NCI-H510A (cell line): ENCODE measurements at places on chromosomes 1 and 21.

GRCh38 chr1:78284354-78284753 is 206.4 kb upstream of the PTGFR start:
- DNase-seq = no peak

DNA sequence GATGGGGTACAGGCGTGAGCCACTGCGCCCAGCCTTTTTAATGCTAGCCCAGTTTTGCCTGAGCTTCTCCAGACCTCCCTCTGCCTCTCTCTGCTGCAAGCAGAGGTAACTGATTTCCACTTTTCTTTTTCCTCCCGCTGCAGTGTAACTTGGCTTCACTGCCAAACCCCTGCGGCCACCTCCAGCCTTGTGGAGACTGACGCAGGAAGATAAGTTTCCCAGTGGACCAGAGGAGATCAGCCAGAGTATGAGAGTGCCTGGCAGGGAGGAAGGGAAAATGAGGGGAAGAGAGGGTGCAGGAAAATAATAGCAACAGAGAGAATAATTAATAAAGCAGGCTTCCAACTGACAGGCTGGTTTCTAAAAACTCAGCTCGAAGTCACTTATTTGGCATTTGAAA is 143.7 kb downstream of the PCNX2 start:
- no peak for DNase-seq

GRCh38 chr21:21969211-21969610 is 971.0 kb downstream of the NCAM2 start:
- no peak for DNase-seq

DNA sequence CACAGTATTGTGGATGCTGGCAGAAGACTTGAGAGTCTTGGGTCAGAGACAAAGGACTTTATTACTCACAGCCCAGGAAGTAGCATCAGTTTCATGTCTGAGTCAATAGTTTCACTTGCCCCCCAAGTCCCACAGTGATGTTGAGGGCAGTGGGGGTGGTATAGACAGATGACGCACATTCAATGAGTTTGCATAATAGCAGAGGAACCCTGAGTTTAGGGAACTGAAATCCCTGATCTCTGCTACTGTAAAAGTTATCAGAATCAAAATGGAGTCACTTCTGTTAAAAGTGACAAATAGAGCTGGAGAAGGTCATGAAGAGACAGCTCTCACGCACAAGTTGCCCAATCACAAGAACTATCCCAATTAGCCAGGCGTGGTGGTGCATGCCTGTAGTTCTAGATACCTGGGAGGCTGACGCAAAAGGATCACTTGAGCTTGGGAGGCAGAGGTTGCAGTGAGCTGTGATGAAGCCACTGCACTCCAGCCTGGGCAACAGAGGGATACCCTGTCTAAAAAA is 11.5 kb upstream of the HCRTR1 start:
- DNase-seq = no peak

GRCh38 chr1:92484472-92485380 is 2.0 kb downstream of the GFI1 start:
- peak; percentile 51 for DNase-seq

- no peak for DNase-seq
These were observed 64.0 kb downstream of the KCNAB2 start for GRCh38 chr1:6109688-6110087.

GRCh38 chr1:46650491-46650890 is 17.7 kb downstream of the ATPAF1 start:
- no peak for DNase-seq

DNA sequence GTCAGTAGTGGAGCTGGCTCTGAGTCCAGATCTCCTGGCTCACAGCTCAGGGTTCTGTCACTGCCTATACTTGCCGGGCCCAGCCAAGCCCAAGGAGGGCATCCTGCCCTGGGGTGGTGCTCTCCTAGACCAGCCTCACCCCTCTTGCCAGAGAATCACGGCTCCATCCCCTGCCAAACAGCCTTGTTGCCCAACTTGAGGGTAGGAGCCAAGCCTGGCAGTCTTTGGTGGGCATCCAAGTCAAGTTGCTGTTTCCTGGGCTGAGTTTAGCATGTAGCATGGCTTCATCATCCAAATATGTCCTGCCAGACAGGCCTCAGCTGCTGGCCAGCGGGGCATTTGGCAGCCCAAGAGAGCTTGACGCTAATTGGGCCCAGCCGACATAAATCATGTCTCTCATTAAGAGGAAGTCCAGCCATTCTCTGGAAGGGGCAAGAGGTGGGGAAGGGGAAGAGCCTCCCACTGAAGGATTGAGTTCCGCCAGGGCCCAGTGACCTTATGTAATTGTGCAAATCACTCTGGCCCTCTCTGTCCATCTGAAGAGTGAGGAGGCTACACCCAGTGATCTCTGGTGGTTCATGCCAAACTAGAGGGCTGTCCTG is 22.6 kb upstream of the TRABD2B start:
- DNase-seq = no peak

DNA sequence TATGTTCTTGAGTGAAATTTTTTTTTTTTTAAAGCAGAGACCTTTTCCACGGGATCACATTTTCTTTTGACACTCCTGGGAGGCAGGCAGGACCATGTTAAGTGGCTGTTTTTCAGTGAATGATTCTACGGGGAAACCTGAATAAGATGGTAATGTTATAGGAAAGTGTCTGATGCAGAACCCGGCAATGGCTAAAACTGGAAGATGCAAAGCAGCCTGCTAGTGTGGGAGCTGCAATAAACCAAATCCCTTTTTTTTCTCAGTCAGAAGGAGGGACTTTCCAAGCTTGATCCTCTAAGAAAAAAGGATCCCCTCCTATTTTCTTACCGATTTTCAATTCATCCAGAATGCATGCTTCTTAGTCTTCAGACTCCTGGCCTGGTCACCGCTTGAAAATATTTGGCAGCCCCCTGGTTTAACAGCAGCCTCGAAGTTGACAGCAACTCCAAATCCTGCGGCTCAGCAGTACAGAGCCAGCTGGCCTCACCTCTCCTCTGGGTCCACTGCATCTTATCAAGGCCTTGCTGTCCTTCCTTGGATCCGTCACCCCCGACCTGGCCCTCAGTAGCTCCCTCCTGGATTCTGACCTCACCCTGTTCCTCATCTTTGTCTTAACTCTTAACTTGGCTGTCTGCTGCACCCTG is 5.6 kb downstream of the MX2 start:
- no peak for DNase-seq

- DNase-seq = no peak
These were observed 3.5 kb upstream of the SLC44A5 start for GRCh38 chr1:75614399-75614756.

DNA sequence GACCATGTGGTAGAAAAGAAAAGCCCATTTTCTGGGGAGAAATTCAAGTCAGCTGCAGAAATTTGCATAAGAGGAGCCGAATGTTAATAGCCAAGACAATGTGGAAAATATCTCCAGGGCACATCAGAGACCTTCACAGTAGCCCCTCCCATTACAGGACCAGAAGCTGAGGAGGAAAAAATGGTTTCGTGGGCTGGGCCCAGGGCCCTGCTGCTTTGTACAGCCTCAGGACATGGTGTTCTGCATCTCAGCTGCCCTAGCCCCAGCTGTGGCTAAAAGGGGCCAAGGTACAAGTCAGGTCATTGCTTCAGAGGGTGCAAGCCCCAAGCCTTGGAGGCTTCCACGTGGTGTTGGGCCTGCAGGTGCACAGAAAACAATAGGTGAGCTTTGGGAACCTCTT is 108.3 kb downstream of the DMRTB1 start:
- DNase-seq = no peak

DNA sequence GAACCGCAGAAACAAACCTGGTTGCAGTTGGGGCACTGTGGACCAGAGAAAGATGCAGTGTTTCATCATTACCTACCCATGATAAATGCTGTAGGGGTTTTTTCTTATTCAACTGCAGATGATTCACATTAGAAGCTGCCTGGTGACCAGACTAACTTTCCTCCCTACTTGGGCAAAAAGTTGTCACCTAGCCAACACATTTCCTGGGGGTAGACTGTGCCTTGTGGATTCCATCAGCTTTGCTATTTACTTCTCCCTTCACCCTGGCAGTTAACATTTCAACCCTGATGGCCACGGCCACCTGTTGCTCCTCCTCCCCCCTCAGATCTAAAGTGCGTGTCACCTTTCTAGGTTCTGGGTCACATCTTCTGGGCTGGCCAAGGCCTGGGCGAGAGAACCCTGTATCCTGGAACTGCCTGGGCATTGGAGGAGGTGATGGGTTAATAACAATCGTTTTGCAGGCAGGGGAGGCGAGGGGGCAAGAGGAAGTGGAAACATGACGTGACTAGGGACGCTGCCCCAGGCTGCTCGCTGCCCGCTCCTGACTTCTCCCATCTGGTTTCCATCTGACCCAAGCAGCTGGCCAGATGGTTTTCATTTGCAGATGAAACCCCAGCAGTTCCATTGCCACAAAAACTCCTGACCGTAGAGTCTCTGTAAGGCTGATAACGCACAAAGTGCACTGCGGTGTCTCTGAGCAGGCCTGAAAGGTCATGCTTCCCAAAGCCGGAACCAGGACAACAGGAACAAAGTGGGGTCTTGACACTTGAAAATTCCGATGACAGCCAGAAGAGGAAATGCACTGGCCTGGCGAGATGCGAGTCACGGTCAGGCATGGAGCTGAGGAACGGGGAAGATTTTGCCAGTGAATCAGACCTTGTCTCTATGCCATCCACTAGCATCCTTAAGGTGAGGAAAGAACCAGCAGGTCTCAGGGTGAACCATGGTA is 36.6 kb downstream of the CAPZB start:
- no peak for DNase-seq

- no peak for DNase-seq
These were observed 532.5 kb downstream of the NCAM2 start for GRCh38 chr21:21530680-21531079.

- DNase-seq = no peak
These were observed 87.9 kb upstream of the CSF3R start for GRCh38 chr1:36570478-36571060.

DNA sequence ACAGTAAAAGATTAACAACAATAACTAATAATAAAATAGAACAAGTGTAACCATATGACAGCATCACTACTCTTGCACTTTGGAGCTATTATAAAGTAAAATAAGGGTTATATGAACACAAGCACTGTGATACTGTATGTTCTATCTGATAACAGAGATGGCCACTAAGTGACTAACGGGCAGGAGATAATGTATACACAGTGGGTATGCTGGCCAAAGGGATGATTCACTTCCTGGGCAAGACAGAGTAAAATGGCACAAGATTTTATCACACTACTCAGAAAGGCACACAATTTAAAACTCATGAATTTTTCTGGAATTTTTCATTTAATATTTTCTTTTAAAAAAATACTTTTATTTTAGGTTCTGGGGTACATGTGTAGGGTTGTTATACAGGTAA is 12.3 kb downstream of the SLC9C2 start:
- no peak for DNase-seq

DNA sequence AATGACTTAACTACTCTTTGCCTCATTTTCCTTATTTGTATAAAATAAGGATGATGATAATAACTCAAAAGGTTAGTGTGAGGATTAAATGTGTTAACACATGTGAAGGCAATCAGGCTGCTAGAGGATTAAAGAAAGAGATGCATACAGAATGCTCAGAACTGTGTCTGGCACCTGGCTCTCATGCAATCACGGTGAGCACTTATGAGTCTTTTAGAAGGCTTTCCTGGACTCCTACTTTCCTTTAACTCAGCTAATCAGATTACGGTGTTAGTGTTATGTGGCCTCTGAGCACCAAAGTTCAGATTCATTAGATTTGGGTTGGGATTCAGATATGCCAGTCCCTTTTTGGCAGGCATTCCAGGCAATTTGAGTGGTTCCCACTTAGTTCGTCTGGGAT is 311.6 kb upstream of the USP24 start:
- no peak for DNase-seq

GRCh38 chr1:204213668-204214662 is at the start of gene GOLT1A:
TSS of gene GOLT1A (minus strand) at chr1:204213988. CDS start at chr1:204213906, 82 bp downstream.
- no peak for DNase-seq

- DNase-seq = no peak
These were observed 103.8 kb downstream of the TOMM20 start for GRCh38 chr1:235024711-235025421.

DNA sequence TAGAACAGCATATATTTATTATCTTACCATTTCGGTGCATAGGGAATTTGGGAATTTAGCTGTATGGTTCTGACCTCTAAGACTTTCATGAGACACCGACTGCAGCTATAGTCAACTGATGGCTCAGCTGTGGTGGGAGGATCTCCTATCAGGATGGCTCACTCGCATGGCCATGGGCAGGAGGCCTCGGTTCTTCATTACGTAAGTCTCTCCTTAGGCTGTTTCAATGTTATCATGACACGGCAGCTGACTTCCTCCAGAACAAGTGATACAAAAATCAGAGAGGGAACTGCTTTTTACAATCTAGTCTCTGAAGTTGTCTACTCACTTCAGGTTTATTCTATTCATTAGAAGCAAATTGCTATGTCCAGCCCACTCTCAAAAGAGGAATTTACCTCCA is 13.3 kb upstream of the CAPN8 start:
- no peak for DNase-seq

GRCh38 chr1:60861961-60862567 is 220.3 kb upstream of the NFIA start:
- no peak for DNase-seq

GRCh38 chr1:186236921-186237320 is 138.1 kb downstream of the TPR start:
- no peak for DNase-seq

DNA sequence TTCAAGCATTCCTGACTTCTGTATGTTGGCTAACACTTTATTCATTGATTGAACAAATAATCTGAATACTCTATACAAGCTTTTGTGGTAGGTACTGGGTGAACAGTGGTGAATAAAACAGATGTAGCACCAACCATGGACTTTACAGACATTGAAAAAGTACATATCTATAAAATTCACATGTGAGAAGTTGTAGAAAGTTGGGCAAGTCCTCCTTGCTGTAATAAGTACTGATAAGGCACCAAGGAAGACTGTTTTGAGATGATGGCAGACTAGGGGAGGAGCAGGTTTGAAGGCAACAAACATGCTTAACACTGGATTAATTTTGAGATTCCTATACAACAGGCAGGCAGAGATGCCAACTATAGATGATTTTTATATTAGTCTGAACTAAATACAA is 42.4 kb downstream of the RNF2 start:
- no peak for DNase-seq

GRCh38 chr1:9842781-9843575 is 19.2 kb upstream of the CLSTN1 start:
- no peak for DNase-seq

- no peak for DNase-seq
These were observed 139.4 kb downstream of the VPS13D start for GRCh38 chr1:12369258-12369657.

DNA sequence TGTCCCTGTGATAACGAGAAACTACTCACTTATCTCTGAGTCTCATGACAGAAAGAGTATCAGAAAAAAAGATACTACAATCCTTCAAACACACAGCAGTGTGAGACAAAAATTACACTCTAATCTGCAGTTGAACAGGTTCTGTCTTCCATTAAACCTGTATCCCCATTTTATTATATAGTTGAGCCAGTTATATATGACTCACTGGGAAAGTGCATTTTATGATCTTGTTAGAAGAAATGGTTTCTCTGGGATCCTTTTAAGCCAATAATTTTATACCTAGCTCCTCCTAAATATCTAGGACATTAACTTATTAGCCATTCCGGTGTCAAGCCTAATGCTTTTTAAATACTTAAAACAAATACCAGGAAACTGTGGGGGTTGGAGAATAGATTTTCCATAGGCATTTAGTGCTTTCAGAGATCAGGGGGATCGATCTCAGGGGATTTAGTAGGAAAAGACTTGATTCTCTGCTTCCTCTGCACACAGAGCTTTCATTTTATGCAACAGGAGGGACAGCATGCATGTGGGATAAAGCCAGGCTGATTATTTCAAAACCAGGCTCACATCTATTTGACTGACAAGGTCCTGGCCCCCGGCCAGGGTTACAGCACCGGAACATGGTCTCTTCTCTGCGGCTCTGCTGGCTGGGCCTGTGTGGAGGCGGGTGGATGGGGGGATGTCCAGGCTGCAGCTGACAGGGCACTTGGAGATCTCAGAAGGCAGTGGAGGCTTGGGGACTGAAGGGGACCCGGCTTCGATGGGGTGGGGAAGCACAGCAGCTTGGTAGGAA is 310.6 kb downstream of the DISC1 start:
- peak; percentile 34 for DNase-seq
